NCI-H82 (cell line): ENCODE measurements at places on chromosomes 2 and 18.

DNA sequence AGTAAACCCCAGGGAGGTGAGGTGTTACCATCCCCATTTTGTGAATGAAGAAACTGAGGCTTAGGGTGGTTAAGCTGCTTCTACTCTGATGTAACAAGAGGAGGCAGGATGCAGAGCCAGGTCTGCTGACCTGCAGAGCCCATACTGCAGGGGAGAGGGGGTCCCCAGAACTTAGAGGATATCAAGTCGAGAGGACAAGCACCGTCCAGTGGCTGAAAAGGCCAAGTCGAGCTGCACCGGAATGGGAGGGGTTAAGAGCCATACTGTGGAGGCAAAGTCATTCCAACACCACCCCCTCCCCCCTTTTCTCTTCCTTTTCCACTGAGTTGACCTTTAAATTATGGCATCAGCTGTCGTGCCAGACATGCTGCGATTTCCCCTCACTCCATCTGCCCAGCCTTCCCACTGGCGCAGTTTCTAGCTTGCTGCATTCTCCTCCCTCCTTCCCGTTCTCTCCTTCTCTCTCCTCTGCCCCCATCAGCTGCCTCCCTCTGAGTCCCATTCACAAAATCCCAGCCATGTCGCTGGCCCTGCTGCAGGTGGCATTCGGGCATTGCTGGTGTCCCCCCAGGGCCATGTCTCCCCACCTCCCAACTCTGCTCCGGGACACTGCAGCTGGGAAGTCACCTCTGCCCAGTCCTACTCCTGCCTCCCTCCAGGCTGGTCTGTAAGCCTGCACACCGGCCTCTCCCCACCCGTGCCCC lies 346.9 kb downstream of the DYSF start:
- DNase-seq: no peak

- DNase-seq: no peak
Measured at GRCh38 chr2:224669449-224669848, 46.7 kb downstream of the CCDC195 start.

GRCh38 chr2:25420820-25421237 lies 79.1 kb upstream of the DNMT3A start:
- DNase-seq: no peak

DNA sequence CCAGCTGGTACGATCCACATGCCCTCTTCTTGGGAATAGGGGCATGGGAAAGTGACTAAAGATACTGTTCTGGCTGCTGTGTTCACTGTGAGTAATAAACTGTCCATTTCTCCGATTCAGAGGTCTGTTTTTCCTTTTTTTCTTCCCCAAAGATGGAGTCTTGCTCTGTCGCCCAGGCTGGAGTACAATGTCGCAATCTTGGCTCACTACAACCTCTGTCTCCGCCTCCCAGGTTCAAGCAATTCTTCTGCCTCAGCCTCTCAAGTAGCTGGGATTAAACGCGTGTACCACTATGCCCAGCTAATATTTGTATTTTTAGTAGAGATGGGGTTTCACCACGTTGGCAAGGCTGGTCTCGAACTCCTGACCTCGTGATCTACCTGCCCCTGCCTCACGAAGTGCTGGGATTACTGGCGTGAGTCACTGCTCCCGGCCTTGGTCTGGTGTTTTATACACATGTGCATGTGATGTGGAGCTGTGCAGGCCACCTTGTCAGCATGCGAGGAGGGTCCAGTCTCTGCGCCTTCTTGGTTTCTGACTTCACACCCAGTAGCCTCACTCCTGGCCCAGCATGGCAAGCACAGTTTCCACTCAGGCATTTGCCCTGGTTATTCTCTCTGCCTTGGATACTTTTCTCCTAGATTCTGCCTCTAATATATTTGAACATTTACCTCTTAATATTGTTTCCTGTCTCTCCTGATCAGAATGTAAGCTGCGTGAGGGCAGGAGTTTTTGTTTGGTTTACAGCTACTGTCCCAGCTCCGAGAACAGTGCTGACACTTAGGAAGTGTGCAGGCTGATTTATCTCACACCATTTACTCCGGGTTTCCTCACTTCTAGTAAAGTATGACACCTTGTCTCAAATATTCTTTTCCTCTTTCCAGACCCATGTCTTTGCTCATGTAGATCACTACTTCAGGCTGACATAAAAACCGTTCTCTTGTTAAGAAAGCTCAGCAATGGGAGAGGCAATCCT lies 19.7 kb downstream of the PTPN18 start:
- no peak for DNase-seq

DNA sequence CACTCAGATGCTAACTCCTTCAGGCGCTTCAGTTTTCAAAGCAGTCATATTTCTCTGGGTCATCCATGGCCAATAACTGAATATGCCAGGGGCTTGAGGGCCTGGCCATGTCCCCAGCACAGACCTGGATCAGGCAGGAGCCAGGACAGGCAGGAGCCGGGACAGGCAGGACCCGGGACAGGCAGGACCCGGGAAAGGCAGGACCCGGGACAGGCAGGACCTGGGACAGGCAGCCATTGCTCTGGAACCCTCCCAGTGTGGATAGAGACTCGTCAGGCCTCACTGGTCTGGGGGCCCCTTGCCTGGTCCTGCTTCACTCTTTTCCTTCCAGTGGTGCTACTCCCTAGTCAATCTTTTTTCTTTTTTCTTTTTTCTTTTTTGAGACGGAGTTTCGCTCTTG lies 117.5 kb upstream of the TEX51 start:
- no peak for DNase-seq

GRCh38 chr2:143333168-143333791 lies 204.1 kb downstream of the ARHGAP15 start:
- DNase-seq: no peak

DNA sequence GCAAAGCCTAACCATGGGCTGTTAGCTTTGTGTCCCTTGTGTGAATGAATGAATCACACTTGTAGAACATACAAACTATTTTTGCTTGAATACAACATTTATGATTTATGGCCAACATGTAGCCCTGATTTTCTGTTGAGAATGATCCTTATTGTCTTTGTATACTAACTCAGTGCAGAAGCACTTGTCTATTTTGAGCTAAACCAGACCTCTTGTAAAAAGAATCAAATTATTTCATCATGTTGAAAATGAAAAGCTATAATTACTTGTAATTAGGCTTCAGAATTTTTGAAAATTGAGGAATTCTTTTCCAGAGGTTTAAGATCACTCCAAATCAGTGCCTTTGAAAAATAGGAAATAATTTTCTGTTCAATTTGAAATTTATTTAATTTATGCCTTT lies 85.9 kb downstream of the ZNF407 start:
- no peak for DNase-seq

DNA sequence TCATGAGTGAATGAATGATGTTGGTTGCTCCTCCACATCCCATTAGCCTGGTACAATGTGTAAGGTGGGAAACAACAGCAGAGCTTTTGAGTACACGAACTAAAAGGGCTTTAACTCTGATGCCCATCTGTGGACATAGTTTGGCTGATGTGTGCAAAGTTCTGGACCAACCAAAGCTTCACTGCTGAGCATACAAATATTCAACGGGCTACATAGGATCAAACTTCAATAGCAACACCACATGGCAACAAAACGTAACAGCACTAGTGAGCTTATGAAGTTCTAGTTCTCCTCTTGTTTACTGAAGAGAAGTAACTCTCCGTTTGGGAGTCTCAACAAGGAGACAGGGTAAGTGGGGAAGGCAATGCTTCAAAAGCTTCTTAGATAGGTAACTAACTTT lies 20.4 kb downstream of the STAM2 start:
- DNase-seq: no peak

- DNase-seq: no peak
Measured at GRCh38 chr2:88753833-88754584, 62.5 kb downstream of the RPIA start.

- DNase-seq: no peak
Measured at GRCh38 chr18:58391932-58392323, 237.0 kb downstream of the ALPK2 start.

DNA sequence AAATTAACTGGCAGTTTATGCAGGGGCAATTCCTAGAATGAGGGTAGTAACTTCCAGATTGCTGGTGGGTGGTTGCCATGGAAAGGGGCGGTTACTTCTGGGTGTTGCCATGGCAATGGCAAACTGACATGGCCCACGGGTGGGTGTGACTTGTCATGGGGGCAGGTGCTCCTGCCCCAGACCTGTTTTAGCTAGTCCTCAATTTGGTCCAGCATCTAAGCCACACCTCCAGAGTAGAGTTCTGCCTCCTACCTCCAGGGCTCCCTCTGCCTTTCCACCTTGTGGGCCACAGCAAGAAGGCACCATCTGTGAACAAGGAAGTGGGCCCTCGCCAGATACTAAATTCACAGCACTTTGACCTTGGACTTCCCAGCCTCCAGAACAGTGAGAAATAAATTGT lies 148.7 kb downstream of the TFCP2L1 start:
- no peak for DNase-seq

DNA sequence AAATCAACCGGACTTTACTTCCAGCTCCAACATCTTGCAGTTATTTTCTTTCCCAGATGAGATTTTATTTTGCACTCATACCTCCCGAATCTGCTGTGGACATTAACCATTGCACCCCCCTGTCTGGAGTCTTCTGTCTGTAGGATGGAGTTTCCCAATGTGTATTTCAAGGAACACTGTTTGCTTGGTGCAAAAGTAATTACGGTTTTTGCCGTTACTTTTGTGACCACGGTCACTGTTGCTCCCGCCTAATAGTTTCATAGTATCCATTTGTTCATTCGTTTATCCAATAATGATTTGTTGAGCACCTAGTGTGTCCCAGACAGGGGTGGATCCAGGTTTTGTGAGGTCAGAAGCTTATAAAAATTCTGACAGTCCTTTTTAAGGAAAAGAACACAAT lies 90.3 kb upstream of the BCL11A start:
- DNase-seq: no peak

- DNase-seq: no peak
Measured at GRCh38 chr2:130393318-130393910, 37.6 kb downstream of the PTPN18 start.

- DNase-seq: no peak
Measured at GRCh38 chr18:59050661-59051057, 89.0 kb upstream of the SEC11C start.

DNA sequence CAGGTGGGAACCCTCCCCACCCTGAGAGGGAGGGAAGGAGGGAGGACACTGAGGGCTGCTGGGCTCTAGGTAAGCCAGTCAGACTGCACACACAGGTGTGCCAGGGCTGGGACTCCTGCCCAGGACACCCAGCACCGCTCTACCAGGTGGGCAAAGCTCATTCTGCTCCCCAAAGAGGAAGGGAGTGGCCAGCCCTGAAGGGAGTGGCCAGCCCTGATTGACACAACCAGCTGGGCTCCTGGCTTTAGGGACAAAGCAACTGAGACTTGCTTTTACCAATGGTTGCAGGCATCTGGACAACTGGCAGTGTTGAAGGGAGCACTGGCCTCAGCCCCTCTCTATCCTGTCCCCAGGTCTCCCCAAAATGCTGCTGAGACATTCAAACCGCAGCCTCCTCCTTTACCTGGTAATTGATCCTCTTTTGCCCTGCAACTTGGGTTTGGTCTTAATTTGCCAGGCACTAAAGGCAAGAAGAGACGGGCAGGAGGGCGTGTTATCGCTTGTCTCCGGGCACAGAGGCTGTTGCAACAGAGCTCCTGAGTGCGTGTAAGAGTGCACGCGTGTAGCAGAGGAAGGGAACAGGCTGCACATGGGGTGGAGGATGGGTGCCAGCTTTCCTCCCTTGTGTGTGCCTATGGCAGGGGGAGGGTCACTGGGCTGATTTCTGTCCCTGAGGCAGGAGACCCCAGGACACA lies 14.5 kb upstream of the FOSL2 start:
- DNase-seq: no peak

GRCh38 chr2:85729825-85730510 lies 23.8 kb upstream of the ATOH8 start:
- no peak for DNase-seq

DNA sequence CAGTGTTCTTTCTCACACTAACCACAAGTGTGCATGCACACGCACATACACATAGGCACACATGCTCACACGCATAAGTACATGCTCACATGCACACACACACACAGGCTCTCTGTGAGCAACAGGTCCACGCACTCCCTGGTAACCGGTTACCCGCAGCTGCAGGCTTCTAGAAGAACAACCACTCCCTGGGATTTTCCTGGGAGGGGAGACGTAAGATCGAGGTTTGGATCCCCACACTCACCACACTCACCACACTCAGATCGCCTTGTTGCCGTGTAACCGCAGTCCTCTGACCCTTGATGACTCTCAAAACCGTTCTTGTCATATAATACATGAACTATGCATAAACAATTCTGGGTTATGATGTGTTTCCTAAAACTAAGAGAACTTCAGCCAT lies 42.2 kb downstream of the TTC32 start:
- no peak for DNase-seq

DNA sequence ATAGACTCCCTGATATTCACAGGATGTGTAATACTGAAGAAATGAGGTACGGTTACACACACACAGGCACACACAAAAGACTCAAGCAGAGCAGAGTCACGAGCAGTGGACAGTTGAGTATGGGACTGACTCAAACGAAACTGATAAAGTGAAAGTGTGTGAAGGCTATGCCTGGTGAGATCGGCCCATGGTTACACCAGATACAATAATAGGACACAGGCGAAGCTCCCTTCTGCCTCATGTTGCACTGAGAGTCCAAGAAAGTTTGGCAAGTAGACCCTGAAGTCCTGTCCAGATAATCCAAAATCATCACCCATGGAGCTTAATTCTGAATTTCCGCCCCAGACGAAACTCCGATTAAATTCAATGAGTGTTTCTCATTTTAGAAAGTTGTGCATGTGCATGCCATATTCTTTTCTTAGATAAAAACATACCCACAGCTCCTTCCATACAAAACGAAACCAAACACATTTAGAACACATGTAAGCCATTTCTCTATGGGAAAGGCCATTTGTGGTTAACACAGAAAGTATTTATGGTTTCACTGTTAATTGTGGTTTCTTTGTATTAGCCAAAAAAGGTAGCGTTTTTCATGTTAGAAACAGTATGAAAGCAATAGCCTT lies 567.6 kb downstream of the PLCL1 start:
- no peak for DNase-seq

- peak; percentile 88 for DNase-seq
Measured at GRCh38 chr2:136005462-136006196, 20.2 kb upstream of the DARS1 start.

- no peak for DNase-seq
Measured at GRCh38 chr2:11554399-11554716, 20.5 kb downstream of the GREB1 start.

DNA sequence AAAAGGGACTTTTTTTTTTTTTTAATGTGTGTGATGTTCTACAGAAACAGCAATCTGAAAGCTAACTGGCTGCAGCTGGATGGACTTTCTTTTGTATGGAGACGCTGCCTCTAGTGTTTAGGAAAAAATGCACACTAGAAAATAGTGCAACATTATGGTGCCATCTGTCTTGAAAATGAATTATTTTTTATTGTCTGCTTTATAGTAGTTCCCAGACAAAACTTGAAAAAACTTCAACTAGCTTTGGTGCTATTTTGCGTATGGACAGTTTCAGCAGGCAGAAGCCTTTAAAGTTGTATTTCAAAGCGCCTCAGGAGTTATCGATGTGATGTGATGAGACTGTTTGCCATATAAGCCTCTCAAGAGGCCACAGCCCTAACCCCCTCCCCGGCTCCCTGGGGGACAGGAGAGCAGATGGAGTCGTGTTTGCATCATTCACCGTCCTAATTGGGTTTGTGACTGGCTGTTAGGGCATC lies 86.9 kb downstream of the LTBP1 start:
- DNase-seq: peak; percentile 95

GRCh38 chr2:190802626-190803209 lies 77.9 kb upstream of the GLS start:
- DNase-seq: no peak

GRCh38 chr18:63253428-63254372 lies 65.9 kb downstream of the BCL2 start:
- DNase-seq: no peak
